ENCODE measurements at places on chromosomes 11 and 22.

GRCh38 chr11:32121012-32121411 lies 30.1 kb downstream of the RCN1 start:
- peaks cover 3% of the 10 kb centered on the region for H3K4me1 ChIP-seq
- no peak for DNase-seq
- H3K27me3 ChIP-seq = no peaks in the 10 kb centered on the region
- no peak overlapping the region for H3K27ac ChIP-seq
- H3K36me3 ChIP-seq = no peaks in the 10 kb centered on the region

DNA sequence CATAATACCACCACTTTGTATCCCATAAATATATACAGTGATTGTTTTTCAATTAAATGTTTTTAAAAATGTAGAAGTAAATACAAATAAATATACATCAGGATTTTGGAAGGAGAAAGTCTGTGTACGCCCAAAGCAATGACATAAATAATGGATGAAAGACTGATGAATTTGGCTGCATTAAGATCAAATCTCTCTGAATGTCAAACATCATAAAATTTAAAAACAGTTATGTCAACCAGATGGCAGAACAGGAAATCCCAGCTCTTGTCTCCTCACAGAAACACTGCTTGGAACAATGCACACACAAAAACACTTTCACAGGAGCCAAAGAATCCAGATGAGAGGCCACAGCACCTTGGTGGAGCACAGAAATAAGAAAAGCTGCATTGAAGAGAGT lies 332.9 kb downstream of the NTM start:
- H3K27ac ChIP-seq = no peak overlapping the region
- no peaks in the 10 kb centered on the region for H3K27me3 ChIP-seq
- H3K36me3 ChIP-seq = no peaks in the 10 kb centered on the region
- DNase-seq = no peak
- no peak overlapping the region for H3K4me3 ChIP-seq

GRCh38 chr11:14953904-14954303 lies 18.2 kb downstream of the CALCA start:
- no peaks in the 10 kb centered on the region for H3K36me3 ChIP-seq
- no peak overlapping the region for H3K27ac ChIP-seq
- H3K4me1 ChIP-seq = no peaks in the 10 kb centered on the region
- no peak overlapping the region for H3K4me3 ChIP-seq
- no peak for DNase-seq

- peak; percentile 1 for DNase-seq
- no peak overlapping the region for H3K4me3 ChIP-seq
- H3K36me3 ChIP-seq = no peaks in the 10 kb centered on the region
- no peak overlapping the region for H3K27ac ChIP-seq
Observed at GRCh38 chr11:133809569-133810491, 35.5 kb downstream of the SPATA19 start.

- no peak for DNase-seq
- H3K27me3 ChIP-seq = no peaks in the 10 kb centered on the region
- no peak overlapping the region for H3K4me3 ChIP-seq
Observed at GRCh38 chr11:36512016-36512415, 1.9 kb upstream of the TRAF6 start.

- H3K4me1 ChIP-seq = peaks cover 4% of the 10 kb centered on the region
- no peak overlapping the region for H3K4me3 ChIP-seq
- H3K27me3 ChIP-seq = no peaks in the 10 kb centered on the region
- DNase-seq = no peak
Observed at GRCh38 chr11:8610532-8611116, 16.6 kb upstream of the STK33 start.

DNA sequence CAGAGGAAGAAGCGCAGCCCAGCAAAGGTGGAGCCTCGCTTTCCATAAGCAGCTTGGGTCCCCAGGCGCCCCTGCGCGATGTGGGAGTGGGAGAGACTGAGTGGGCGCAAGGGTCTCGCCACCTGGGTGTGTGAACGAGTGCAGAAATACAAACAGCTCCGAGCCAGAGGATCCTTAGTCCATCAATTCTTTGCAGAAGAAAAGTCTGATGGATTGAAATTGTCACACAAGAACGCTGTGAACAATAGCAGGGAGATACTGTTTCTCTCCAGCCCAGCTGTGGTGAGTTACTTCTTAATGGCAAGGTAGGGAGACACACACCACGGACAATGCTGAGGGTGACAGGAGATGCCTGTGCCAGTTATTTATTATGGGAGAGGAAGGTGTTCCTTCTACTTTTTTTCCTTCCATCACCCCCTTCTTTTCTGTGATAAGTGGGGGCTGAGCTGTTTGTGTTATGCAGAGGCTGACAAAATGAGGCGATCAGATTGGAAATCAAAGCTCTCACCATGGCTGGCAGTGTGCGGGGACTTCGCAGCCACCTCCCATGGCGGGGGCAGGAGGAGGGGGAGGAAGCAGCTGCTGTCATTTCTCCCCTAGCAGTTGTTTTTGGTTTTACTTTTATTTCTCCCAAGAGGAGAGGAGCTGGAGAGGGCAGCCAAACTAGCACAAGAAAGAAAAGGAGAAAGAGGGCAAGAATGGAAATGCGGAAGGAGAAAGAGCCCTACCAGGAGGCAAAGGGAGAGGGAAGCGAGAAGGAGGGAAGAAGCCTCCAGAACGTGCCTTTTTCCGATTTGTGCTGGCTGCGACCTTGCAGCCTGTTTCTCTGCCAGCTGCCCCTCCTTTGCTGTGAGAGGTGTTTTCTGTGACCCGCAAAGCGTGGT lies 755.8 kb downstream of the NTM start:
- peak; percentile 31 for DNase-seq
- peaks cover 9% of the 10 kb centered on the region for H3K4me1 ChIP-seq
- H3K27ac ChIP-seq = peak overlapping the region; percentile 83
- H3K4me3 ChIP-seq = peak overlapping the region; percentile 22
- no peaks in the 10 kb centered on the region for H3K27me3 ChIP-seq
- no peaks in the 10 kb centered on the region for H3K36me3 ChIP-seq

- no peak for DNase-seq
- H3K4me3 ChIP-seq = no peak overlapping the region
- H3K27ac ChIP-seq = no peak overlapping the region
- H3K27me3 ChIP-seq = peaks cover 2% of the 10 kb centered on the region
Observed at GRCh38 chr11:69123593-69124545, 31.9 kb upstream of the SMIM38 start.

DNA sequence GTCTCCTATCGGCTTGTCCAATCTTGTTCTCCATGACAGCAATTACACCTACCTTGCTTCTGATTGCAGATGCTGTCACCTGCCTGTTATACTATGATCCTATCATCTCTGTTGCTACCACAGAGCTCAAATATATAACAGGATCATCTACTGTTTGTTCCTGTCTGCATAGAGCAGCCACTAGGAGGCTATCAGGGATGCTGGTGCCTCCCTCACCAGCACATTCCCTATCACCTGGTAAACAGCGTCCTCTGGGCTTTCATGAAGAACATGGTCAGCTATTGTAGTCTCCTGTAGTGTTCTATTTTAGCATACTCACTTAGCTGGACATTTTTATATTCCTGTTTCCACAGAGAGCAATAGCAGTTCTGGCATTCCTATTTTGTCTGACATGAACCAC lies 87.8 kb upstream of the FAT3 start:
- H3K27ac ChIP-seq = no peak overlapping the region
- H3K27me3 ChIP-seq = no peaks in the 10 kb centered on the region
- no peaks in the 10 kb centered on the region for H3K36me3 ChIP-seq

- no peaks in the 10 kb centered on the region for H3K36me3 ChIP-seq
- no peak overlapping the region for H3K4me3 ChIP-seq
- DNase-seq = no peak
Observed at GRCh38 chr11:30197869-30198268, 32.9 kb upstream of the FSHB start.
